ENCODE measurements at places on chromosomes 11 and 22. TPM values are rescaled to one million over a fixed set of nuclear protein-coding genes. Genes with fewer than 3 reads are reported as not detected.

- no peak for DNase-seq
- no peak overlapping the region for H3K4me3 ChIP-seq
- H3K36me3 ChIP-seq = no peaks in the 10 kb centered on the region
- no peaks in the 10 kb centered on the region for H3K4me1 ChIP-seq
- no peak overlapping the region for H3K27ac ChIP-seq
Measured at GRCh38 chr22:25841775-25842174, 99.8 kb downstream of the MYO18B start.

GRCh38 chr11:126613272-126613671 is 257.8 kb downstream of the ST3GAL4 start:
- no peak for DNase-seq
- no peaks in the 10 kb centered on the region for H3K27me3 ChIP-seq
- H3K4me1 ChIP-seq = no peaks in the 10 kb centered on the region
- no peak overlapping the region for H3K4me3 ChIP-seq

DNA sequence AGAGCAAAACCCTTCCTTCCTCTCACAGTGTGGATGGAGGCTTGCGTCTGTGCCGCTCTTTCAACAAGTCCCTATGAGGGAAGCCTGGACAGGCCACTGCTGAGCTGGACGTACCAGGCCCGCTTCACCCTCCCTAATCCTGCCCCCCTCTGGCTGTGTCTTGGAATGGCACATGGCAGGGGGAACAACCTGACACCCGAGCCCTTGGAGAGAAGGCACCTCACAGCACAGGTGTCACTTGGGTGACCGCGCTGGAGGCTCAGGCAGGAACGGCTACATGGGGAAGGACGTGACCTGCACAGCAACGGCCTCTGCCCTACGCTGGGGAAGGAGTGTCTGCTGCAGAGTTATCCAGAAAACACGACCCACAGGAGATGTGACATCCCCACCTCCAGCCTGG is 11.0 kb downstream of the CARS1 start:
- no peak overlapping the region for H3K4me3 ChIP-seq
- H3K27me3 ChIP-seq = no peaks in the 10 kb centered on the region
- DNase-seq = no peak
- H3K4me1 ChIP-seq = peaks cover 61% of the 10 kb centered on the region
- no peak overlapping the region for H3K27ac ChIP-seq

GRCh38 chr11:26027887-26028286 is 304.0 kb upstream of the ANO3 start:
- no peaks in the 10 kb centered on the region for H3K27me3 ChIP-seq
- no peak for DNase-seq
- H3K36me3 ChIP-seq = no peaks in the 10 kb centered on the region

GRCh38 chr11:30171661-30172060 is 59.2 kb upstream of the FSHB start:
- no peaks in the 10 kb centered on the region for H3K27me3 ChIP-seq
- no peak overlapping the region for H3K27ac ChIP-seq
- peaks cover 26% of the 10 kb centered on the region for H3K4me1 ChIP-seq
- H3K4me3 ChIP-seq = no peak overlapping the region

DNA sequence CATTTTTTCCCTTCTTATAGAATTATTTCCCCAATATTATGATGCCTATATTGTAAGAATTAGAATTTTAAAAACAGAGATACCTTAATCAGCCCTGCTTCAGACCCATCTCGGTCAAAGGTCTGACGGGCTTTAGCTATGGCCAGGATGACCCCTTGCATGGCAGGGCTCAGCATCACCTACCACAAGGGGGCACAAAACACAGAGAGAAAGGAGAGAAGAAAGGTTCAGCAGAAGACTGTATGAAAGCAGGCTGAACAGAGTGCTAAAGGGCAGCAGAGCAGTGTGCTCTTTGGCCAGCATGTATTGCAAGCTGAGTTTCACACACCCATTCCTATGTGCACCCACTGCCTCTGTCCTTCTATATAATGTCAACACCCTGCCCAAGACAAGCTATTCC is 26.8 kb downstream of the CLDN25 start:
- H3K4me3 ChIP-seq = no peak overlapping the region
- H3K27me3 ChIP-seq = no peaks in the 10 kb centered on the region
- H3K36me3 ChIP-seq = peaks cover 19% of the 10 kb centered on the region
- H3K27ac ChIP-seq = no peak overlapping the region
- no peaks in the 10 kb centered on the region for H3K4me1 ChIP-seq
- no peak for DNase-seq

- no peak overlapping the region for H3K4me3 ChIP-seq
- H3K4me1 ChIP-seq = no peaks in the 10 kb centered on the region
- H3K27ac ChIP-seq = no peak overlapping the region
- no peaks in the 10 kb centered on the region for H3K27me3 ChIP-seq
- no peaks in the 10 kb centered on the region for H3K36me3 ChIP-seq
Measured at GRCh38 chr11:134001088-134001487, 44.3 kb upstream of the IGSF9B start.

- no peaks in the 10 kb centered on the region for H3K36me3 ChIP-seq
- no peak overlapping the region for H3K4me3 ChIP-seq
- H3K27me3 ChIP-seq = no peaks in the 10 kb centered on the region
- peaks cover 7% of the 10 kb centered on the region for H3K4me1 ChIP-seq
- peak; percentile 33 for DNase-seq
Measured at GRCh38 chr11:9765320-9766101, 101.6 kb downstream of the SWAP70 start.

GRCh38 chr11:128924510-128925249 is 18.0 kb downstream of the TP53AIP1 start:
- no peak overlapping the region for H3K4me3 ChIP-seq
- H3K27me3 ChIP-seq = no peaks in the 10 kb centered on the region
- H3K27ac ChIP-seq = no peak overlapping the region
- peaks cover 6% of the 10 kb centered on the region for H3K4me1 ChIP-seq
- no peaks in the 10 kb centered on the region for H3K36me3 ChIP-seq

The SUSD2 gene
- 7.6 TPM for total RNA-seq

The OR2AG2 gene
- total RNA-seq = 0.26 TPM

The E2F8 gene
- total RNA-seq = 0.26 TPM

The FIBIN gene
- total RNA-seq = 9.6 TPM

The PDE2A gene
- total RNA-seq = 7.0 TPM

All from body of pancreas (tissue), 4 donors.